ENCODE measurements at places on chromosomes 3 and 15.
A peak's percentile ranks its signal among the peaks of the same experiment; 100 is the strongest.

DNA sequence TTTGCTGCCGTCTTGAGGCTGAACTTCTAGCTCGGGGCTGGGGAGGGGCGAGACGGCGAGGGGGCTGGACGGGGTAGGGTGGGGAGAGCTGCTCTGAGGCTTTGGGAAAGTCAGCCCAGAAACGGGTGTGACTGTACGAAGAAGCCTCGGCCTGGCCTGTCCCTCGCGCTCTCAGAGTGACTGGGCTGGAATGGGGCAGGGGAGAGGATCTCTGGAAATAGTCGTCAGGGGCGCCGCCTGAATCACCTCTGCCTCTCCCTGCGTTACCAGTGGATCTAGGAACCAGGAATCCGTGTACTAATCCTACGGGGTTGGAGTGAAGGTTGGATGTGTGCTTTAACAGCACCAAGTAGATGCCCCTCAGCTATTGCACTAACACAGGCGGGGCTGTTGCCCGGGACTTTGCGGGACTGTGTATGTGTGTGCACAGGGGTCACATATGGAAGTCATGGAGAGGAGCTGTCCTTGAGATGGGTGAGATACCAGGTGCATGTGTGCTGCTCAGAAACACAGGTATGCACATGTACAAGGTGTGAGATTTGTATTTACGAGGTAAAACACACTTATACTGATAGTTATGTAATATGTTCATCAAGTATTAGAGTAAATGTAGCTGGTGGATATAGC, 591 bp downstream of the FOXL2NB start:
- no peak for DNase-seq

DNA sequence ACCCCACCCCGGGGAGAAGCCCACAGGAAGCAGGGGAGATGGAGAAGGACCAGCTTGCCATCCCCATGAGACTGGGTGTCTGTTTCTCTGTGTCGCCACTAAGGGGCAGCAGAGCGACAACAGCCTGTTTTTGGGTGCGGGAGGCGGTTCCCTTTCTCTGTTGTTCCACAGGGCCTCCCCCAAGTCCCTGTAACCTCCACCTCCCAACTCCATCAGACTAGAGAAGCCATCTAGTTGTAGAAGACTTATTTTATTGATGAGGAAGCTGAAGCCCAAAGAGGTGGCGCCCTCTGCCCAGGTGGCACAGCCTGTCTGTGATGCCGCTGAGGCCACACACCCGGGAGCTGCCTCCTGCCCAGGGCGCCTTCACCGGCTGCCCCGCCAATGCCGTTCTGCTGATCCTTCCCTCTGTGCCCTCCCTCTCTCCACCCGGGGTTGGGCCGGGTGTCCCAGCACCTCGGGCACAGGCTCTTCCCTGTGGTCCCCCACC, 3.9 kb upstream of the CCDC9B start:
- peak; percentile 37 for DNase-seq

DNA sequence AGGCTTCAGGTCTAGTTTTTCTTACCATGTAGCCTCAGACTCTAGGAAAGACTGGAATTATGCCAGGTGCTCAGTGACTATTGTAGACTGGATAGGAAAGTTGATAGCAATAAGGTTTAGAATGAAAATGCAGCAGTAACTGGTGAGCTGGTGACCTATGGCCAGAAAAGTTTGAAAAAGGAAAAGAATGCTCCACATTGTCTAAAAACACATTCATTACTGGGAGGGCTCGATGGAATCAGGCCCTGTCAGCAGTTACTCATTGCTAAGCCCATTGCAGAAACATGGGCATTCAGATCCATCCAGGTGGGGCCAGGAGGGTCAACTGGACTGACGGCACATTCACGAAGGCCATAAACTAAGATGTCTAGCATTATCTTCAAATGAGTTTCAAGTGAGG, 8.7 kb upstream of the MBNL1 start:
- no peak for DNase-seq

DNA sequence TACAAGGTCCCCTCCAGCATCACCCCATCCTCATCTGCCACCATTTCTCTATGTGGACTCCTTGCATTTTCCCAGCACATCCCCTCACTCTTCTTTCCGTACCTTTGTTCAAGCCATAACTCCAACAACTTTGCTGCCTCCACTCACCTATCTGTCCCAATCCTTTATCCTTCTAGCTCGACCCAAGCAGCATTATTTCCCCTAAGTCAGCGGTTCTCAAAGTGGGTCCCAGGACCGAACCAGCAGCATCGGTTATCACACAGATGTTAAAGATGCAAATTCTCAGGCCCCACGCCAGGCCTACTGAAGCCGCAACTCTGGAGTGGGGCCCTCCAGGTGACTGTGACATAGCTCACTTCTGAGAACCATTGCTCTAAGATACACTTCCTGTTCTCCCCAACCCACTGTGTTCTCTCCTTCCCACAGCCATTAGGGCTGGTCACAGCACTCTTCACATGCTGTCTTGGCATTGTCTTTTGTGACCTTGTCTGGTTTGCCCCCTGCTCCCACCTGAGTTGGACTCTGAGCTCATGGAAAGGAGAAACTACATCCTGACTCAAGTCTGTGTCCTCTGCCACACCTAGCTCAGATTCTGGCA, 56.2 kb downstream of the AAGAB start:
- no peak for DNase-seq

DNA sequence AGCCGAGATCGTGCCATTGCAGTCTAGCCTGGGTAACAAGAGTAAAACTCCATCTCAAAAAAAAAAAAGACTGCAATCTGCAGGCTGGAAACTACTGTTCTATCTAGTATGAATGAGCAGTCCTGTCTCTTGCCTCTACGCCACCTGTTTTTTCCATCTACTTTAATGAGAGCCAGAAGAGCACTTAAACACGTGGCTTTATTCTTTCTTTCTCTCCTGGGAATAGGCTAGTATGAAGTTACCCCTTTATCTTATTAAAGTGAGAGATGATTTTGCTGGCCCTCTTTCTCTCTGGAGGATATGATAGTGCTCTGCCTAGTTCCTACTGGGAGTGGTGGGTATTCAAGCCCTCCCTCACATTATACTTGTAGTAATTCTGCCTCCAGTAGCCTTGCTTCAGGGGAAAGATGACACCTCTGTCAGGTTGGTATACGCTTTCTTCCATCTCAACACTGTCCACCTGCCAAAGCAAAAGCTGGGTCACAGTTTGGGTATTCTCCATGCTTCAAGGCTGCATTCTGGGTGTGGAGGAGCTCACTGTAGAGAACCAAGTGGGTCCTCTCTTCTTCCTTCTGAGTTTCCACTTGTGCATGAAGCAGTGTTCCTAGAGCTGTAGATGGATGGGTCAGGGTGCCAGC, 17.8 kb downstream of the MAPKBP1 start:
- DNase-seq: no peak

Data from T-helper 22 cell (primary cell).